COR-L47 (cell line): ENCODE measurements at places on chromosomes 16 and 17.

DNA sequence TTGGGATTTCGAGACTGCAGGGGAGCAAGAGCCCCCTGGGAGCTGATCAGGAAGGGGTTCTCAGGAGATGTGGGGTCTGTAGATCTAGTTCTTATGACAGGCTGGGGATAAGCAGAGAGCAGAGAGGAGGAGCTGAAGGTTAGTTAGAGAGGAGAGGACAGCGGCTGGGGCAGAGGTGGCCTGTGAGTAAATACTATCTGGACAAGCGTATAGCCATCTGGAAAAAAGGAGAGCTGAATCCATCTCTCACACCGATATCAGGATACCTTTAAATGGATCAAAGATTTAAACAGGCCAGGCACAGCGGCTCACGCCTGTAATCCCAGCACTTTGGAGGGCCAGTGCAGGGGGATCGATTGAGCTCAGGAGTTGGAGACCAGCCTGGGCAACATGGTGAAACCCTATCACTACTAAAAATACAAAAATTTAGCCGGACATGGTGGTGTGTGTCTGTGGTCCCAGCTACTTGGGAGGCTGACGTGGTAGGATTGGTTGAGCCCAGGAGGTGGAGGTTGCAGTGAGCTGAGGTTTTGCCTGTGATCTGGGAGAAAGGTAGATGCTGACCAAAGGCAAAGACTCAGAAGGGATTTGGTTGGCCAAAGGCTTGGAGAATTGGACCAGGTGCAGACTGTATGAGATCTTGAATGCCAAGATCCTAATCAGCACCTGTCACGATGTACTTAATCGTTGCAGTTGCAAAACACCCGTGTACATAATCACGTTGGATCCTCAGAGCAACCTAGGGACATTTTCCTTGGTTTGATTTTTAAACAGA, 18.9 kb upstream of the SLC25A19 start:
- no peak for DNase-seq

- no peak for DNase-seq
Measured at GRCh38 chr16:86707171-86707570, 128.8 kb downstream of the FOXL1 start.

GRCh38 chr16:52114379-52114778, 432.6 kb downstream of the TOX3 start:
- DNase-seq: no peak

DNA sequence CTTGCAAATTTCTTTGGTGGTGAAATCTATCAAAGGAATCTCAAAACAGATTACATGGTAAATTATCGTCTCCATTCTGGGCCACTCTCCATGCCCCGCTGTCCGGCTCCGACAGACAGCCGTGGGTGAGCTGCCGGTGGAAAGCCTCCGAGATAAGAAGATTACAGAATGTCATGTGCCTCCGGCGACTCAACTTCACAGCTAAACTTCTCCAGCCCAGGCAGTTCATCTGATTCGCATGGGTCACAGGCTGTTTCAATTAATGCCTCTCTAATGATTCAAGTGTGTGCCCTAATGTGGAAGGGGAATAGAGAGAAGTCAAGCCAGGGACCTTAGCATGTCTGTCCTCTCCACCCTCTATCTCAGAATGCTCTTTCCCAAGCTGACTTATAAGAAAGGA, 520.8 kb upstream of the ZFHX3 start:
- no peak for DNase-seq

DNA sequence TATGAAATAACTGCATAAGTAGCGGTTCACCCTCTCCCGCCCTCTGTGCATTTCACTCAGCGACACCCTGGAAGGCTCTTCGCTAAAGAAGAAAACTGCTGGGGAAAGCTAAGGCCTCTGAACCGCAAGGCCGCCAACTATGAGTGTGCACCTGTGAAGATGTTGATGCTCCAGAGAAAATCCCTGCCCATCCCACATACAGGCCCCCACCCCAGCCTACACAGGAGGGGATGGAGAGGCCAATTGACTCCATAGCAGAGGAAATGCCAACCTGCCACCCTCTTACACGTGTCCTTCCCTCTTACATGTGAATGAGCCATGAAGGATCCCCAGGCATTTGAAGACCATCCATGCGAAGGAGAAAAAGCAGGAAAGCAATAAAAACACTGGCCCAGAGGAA, 104.8 kb downstream of the MGAT5B start:
- no peak for DNase-seq

DNA sequence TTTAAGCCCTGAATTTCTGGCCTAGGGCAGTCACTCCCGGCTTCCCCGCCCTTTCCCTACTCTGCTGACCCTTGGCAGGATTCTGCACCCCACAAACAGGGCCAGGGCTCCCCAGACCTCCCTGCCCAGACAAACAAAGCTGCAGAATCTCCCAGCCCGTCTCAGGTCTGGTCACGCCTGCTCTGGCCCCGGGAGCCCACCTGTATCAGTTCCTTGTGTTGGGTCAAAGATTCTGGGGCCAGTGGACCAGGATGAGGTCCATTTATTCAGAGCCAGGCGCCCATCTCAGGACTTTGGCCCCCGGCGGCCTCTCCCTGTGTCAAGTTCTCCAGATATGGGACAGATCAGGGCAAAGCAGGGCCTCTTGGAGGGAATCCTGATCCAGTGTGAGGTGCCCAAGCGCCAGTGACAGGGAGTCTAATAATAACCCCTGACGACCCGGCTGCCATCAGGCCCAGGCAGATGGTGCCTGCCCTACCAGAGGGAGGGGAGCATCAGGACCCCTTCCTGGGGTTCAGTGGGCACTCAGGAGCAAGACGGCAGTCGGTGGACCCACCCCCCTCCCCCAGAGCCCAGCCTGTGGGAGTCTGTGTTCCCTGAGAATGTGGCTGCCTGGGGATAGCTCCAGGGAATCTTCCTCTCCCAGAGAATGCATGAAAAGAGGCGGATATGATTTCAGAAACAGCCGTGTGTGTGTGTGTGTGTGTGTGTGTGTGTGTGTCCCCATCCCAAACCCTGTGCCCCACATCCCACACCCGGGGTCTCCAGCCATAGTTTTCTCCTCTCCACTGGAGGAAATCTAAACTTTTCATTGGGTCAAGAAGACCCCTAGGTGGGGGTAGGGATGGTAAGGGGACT, 1.3 kb downstream of the TTYH2 start:
- DNase-seq: no peak

- no peak for DNase-seq
Measured at GRCh38 chr16:2529961-2530628, 1.1 kb downstream of the CEMP1 start.

- no peak for DNase-seq
Measured at GRCh38 chr17:773467-774312, 8.4 kb downstream of the GLOD4 start.

DNA sequence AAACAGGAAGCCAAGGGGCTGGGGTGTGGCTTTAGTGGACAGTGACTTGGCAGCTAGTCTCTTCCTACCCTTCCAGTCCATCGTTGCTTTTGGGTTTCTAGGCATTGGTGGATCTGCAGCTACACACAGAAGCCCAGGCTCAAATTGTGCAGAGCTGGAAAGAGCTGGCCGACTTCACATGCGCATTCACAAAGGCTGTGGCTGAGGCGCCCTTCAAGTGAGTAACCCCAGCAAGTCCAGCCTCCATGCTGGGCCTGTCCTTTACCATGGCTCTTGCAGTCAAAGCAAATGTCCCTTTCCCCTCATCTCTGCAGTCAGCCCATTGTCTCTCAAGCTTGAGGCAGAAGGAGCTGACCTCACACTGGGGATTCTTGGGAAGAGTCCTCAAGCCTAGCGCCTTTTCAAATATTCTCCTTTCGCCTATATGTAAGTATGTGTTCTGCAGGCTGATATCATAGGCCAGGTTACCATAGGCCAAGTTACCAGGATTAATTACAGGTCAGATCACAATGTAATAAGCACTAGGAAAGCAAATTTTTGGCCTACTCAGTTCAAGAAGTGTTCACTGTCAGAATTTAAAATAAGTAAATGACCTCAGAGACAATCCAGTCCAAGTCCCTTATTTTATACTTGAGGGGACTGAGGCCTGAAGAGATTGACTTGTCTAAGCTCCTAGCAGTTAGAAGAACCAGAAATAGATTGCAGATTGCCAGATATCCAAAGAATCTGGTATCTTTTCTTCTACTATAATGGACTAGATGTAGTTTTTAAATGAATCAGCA, 6.5 kb downstream of the EME1 start:
- DNase-seq: no peak

DNA sequence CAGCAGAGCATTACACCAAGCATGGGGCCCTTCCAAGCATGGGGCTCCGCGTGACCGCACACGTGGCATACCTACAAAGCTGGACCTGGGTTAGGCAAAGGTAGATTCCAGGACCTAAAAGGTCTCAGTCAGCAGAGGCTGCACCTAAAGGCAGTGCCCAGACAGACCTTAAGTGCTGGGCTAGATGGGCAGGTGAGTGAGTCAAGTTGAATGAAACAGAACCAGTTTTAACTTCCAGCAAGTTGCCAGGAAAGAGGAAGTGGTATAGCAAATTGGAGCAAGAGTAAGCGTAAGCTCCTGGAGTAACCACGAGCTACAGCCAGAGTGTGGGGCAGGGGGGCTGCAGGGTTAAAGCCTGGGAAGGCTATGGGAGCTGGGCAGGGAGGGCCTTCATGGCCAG, 49.5 kb downstream of the SRCIN1 start:
- DNase-seq: no peak

DNA sequence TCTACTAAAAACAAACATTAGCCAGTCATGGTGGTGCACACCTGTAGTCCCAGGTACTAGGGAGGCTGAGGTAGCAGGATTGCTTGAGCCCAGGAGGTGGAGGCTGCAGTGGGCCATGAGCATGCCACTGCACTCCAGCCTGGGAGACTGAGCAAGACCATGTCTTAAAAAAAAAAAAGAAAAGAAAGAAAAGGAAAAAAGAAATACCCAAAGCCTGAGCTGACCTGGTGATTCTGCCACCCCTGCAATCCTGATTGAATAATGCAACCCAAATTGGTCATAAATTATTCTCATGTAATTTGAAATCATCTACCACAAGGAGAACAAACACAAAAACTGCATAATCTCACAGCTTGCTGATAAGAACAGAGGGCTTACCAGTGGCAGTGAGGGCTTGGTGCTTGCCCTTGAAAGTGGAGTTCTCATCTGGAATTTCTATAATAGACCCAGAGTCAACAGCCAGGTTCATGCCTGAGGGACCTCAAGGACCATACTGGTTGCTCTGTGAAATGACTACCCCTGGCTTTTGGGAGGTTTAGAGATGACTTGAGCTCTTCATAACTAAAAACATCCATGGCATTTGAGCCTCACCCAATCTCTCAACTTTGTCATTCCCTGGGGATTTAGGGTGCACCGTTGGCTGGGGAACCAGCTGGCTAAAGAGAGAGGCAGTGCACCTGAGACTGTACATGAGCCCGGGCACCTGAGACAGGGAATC, 35.4 kb upstream of the TMC5 start:
- DNase-seq: no peak

DNA sequence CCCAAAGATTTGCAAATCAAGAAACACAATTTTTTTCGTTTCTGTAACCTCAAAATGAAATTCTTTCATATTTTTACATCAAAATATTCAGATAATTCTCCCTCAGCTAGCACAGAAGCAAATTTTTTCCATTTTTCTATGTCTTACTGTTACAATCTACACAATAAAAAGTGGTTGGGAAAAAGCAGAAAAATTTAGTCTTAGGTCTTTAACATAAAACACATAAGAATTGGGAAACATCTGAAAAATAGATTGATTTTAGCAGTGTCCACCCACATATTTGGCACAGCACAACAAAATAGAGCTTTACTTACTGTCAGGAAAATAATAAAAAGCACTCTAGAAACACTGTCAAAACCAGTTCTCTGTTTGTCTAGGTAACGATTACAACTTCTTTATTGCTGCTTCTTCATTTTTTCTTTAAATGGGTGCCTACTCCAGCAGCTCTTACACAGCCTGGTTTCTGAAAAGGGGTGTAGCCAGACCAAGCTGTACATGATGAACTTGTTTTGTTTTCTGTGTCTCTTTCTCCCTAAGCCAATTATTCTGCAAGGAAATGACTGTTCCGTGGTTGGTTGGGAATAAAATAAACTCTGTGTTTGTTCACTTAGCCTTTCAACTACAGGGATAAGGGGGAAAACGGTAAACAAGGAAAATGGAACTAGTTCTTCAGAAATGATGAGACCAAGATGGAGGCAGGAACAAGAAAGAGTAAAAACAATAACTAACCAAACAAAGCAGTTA, at the start of gene ABCA6:
TSS of gene ABCA6 (minus strand) at position 465 of the 744 bp plus-strand sequence. CDS start 1,192 bp downstream, outside the sequence.
- DNase-seq: no peak

GRCh38 chr16:57871456-57871855, 69.2 kb upstream of the KIFC3 start:
- DNase-seq: no peak

- DNase-seq: peak; percentile 91
Measured at GRCh38 chr16:30947859-30948666, 805 bp upstream of the ORAI3 start.

- no peak for DNase-seq
Measured at GRCh38 chr17:60525328-60525684, 736 bp downstream of the APPBP2 start.

GRCh38 chr16:67169642-67170167, 633 bp upstream of the NOL3 start:
- DNase-seq: no peak

DNA sequence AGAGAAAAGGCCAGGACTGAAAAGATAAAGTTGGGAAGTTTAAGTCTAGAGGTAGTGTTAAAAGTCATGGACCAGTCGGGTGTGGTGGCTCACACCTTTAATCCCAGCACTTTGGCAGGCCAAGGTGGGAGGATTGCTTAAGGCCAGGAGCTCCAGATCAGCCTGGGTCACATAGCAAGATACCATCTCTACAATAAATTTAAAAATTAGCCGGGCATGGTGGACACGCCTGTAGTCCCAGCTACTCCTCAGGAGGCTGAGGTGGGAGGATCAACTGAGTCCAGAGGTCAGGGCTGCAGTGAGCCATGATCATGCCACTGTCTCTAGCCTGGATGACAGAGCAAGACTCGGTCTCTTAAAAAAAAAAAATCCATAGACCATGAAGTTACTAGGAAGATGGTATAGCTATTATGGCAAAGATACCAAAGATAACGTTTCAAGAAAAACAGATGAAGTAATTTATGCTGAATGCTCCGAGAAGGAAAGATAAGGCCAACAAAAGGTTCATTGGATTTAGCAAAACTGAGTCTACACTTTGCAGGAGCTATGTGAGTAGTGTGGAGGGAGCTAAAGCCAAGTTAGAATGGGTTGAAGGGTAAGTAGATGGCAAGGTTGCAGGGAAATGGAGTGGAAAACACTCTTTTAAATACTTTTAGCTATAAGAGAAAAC, 11.7 kb downstream of the TRIM37 start:
- no peak for DNase-seq
